ENCODE measurements at places on chromosomes 12 and 14.
A peak's percentile ranks its signal among the peaks of the same experiment; 100 is the strongest.

DNA sequence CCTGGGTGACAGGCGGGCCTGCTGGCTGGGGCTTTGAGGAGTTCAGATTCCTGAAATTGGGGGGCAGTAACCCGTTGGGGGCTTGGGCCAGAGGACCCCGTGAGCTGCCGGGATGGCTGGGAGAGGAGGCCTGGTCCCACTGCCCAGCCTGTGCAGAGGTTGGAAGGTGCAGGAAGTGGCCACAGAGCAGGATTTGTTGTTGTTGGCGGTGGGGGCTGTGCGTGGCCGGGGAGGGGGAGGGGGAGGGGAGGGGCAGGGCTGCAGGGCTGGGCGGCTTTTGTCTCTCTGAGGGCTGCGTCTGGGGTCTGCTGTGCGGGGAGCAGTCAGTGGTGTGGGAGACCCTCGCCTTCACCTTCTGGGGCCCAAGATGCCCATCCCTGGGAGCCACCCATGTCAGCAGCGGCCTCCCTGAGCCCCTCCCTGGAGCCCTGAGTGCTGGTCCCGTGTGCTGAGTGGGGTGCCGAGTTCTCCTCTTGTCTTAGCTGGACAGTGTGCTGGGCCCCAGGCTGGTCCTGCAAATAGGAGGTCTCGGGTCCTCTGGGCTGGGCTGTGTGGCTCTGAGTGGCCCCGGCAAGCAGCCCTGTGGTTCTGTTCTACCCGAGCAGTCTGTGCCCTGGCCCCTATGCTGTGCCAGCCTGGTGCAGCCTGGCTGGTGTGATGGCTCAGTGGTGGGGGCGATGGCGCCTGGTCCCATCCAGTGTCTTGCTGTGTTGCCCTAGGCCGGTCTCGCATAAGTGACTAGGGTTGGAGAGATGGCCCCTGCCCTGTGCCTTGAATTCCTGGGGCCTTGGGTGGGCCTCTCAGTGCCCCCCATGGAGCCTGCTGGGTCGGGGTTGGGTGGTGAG is 10.3 kb downstream of the KIF26A start:
- DNase-seq: no peak

DNA sequence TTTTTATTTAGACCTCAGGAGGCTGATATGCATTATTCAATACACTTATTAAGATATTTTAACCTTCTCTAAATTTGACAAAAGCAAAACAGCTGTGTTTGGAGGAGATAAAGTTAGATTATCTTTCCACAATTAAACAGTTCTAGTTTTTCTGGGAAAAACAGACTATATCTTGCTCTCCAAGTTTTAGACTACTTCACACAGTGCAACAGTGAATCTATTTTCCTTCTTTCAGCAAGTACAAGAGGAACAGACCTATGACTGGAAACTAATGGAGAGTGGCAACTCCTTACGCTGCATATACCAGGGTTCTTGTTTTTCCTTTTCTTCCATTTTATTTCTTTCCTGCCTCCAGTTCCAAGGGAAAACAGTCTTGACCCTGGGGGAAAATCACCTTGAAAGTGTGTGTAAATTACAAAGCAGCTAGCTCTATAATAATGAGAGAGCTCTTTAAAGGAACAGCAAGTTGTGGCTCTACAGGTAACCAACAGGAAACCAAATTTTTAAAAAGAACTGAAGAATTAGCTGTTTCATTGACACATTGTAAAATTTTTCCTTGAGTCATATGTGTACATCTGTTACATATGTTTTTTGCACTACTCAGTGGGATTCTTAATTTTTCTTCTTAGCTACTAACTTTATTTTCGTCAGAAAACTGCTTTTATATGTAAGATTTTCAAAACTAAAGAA is 27.4 kb downstream of the DNM1L start:
- DNase-seq: no peak

DNA sequence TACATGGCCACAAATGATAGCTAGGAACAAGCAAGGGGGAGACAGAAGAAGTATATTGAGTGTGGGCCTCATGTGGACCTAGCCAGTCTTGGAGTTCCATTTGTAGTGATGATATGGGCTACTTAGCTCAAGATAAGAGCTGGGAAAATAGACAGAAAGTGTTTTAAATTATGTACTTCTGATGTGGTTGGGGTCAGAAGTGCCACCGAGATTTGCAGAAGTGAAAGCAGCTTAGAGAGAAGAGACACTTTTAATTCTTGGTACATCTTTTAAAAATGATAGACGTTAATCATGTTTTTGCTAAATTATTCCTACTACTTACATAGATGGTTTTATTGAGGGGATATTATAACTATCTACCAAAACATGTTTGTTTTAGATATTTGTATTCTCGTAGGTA is 198.3 kb upstream of the PDZRN4 start:
- DNase-seq: no peak

DNA sequence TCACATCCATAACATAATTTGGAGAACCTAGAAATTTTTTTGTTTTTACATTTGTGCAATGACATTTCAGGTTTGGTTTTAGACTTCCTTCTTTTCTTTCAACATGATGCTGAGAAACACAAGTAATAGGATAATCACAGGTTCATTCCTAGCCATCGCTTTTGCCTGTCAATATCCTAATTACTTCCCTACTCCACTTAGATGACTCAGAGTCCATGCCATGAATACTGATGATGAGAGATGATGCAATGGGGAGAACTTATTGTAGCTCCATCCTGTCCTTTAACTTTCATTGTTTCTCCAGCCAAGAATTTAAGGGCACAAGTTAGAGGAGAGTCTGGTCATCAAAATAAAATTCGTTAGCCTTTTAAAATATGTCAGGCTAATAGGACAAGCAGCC is 101.3 kb downstream of the PTPRO start:
- DNase-seq: no peak

DNA sequence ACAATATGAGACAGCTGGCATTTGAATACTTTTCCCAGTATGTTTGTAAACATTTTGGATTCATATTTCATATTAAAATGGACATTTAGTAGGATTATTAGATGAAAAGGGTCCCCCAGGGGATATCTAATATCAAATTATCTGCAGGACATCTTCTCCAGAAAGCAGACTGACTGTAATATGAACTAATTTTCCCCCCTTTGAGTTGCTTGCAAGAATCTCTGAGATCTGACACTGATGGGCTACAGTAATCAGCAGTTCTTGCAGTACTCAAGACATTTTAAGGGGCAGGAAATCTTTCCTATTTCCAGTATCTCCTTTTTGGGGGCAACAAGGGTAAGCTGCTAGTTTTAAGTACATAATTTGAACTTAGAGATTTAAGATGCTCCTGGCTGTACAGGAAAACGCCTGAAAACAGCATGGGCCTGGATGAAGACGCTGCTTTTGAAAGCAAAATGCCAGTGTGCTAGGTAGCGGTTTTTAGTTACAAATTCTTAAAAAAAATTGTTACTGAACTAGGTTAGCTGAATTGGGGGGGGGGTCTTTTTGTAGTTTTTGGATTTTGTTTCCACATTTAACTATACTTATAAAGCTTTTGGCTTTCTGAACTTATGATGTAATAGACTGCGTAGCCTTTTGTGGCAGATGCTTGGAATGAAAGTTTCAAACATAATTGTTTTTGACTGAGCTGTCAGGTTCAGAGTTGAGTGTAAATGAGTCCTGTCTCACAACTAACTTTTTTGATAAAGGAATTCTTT is 2.2 kb downstream of the FRMD6 start:
- peak; percentile 31 for DNase-seq

GRCh38 chr14:92954933-92955332 is 32.0 kb downstream of the CHGA start:
- DNase-seq: no peak

DNA sequence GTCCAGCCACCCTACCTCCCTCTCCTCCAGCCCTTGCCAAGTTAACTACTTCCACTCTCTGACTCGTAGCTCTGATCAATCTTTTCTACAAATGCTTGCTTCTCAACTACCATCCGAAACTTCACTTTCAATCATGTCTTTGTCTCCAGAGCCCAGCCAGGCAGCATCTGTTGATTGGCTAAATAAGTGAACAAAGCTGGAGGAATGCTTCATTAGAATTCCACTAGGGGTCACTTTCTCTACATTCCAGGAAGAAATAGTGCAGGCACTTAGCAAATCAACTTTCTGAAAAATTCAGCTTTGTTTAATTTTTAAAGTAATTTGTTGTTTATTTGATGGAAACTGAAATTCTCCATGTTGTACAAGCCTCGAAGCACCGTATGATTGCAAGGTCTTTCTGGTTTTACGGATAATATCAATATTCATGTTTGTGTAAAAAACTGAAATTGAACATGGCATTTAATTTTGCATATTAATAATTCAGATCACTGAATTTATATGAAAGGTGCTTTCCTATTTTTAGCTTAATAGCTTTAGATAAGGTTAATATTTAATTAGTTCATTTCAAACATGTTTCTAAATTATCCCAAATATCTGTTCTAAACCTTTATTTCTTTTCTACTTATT is 32.4 kb upstream of the HELB start:
- DNase-seq: peak; percentile 62

- DNase-seq: no peak
These were observed 32.0 kb downstream of the DAO start for GRCh38 chr12:108911915-108912314.

DNA sequence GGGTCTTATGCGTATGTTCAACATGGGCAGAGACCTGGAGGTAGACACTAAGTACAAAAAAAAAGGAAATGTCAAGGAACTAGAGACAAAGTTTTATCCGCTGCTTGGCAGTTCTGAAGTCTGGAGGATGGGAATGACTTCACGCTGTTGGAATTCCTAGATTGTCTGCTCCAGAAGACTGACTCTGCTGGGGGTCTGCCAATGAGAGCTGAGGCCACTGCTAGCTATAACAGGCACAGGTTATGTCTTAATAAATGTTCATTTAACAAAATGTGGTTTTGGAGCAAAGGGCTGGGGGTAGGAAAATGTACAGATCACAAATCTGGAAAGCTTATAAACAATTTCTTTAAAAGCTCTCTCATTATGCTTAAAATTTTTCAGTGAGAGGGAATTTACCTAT is 5.9 kb downstream of the RNASE8 start:
- peak; percentile 86 for DNase-seq

DNA sequence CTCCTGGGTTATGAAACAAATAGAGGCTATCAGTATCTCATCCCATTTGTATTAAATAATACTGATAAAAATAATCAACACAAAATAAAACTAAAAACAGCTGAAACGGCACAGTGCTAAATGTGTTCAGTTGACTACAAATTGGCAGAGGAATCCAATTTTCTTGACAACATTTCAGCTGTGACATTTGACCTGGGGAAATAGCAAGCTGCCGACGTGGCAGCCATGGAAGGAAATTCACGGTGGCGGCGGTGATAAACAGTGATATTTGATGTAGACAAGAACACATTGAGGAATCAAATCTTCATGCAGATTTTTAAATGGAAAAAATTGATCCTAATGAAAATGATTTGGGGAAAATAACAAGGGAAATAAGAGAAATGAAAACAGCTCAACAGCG is 159.1 kb upstream of the RTL1 start:
- DNase-seq: peak; percentile 66

GRCh38 chr14:28584951-28585350 is 181.6 kb upstream of the FOXG1 start:
- no peak for DNase-seq

DNA sequence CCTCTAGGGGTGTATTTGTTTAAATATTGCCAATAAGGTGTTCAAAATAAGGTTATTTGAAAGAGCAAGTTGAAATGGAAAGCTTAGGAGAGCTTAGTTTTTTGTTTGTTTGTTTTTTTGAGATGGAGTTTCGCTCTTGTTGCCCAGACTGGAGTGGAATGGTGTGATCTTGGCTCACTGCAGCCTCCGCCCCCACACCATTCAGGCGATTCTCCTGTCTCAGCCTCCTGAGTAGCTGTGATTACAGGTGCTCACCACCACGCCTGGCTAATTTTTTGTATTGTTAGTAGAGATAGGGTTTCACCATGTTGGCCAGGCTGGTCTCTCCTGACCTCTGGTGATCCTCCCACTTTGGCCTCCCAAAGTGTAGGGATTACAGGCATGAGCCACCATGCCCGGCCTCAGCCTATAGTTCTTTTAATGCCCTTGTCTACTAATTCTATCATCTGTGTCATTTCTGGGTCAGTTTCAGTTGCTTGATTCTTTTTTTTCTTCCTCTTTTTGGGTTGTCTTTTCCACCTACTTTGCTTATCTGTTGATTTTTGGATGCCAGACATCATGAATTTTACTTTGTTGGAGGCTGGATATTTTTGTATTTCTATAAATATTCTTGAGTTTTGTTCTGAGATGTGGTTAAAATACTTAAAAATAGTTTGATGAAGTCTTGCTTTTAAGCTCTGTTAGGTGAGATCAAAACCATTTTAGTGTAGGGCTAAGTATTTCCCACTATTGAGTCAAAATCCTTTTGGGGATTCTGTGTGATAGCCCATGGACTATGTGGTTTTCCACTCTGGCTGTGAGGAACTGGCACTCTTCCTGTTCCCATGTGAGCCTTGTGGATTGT is 18.7 kb downstream of the RCOR1 start:
- DNase-seq: no peak

- peak; percentile 98 for DNase-seq
These were observed 353.7 kb downstream of the LRIG3 start for GRCh38 chr12:58566599-58566998.

DNA sequence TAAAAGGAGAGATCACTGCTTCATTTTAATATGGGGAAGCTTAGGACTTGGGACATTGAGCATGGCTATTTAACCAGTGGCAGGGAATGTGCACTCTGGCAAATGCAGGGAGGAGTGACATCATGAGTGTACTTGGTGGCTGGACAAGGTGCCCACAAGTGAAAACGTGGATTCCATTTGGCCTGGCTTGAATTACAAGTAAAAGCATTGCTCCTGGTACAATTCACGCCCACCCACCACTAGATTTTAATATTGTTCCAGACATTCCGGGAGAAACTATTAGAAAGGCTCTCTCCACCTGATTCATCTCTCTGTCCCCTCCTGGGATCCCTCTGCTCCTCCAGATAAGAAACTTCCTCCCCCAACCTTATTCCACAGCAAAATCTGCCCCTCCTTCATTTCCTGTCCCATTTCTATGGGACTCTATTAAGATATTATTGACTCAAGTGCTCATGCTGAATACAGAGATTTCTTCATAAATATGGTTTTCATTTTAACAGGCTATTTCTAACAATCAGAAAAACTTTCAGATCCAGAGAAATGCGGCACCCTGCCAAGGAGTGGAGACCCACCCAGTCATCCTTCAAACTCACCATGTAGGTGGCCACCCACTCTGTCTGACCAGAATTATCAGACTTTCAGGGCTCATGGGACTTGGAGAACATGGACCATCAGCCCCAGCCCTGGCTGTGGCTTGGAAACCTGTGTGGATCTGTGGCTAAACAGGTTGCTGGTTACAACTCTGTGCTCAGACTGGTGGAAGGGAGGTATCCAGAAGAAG is 43.2 kb downstream of the SSPN start:
- no peak for DNase-seq

DNA sequence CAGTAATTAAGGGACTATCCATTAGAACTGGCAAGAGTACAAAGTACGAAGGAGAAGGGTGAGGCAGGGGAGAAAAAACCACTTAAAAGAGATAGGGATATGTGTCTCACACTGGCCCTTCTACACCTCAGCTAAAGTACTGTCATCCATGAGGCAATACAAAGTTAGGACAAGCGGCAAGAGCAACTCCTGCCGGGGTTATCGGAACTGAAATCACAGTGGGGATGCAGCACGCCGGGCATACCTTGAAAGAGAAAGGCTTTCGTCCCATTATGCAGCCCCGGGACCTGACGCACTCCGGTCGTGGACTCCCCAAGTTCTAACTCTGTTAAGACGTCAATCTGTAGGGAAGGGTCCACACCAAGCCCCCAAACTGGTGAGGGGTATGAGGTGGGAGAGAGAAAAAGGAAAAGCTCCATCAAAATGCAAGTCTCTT is 1.1 kb downstream of the NELL2 start:
- no peak for DNase-seq

GRCh38 chr14:63996625-63997220 is 143.9 kb downstream of the SYNE2 start:
- DNase-seq: no peak

GRCh38 chr12:124564971-124565491 is 2.4 kb downstream of the NCOR2 start:
- no peak for DNase-seq
